ENCODE measurements at places on chromosomes 1 and 21.

- DNase-seq: no peak
Measured at GRCh38 chr1:181208083-181208482, 119.6 kb downstream of the IER5 start.

GRCh38 chr1:67564193-67564592 lies 120.8 kb upstream of the GADD45A start:
- no peak for DNase-seq

GRCh38 chr1:234608025-234608910 lies 1.7 kb downstream of the IRF2BP2 start:
- DNase-seq: peak; percentile 60

DNA sequence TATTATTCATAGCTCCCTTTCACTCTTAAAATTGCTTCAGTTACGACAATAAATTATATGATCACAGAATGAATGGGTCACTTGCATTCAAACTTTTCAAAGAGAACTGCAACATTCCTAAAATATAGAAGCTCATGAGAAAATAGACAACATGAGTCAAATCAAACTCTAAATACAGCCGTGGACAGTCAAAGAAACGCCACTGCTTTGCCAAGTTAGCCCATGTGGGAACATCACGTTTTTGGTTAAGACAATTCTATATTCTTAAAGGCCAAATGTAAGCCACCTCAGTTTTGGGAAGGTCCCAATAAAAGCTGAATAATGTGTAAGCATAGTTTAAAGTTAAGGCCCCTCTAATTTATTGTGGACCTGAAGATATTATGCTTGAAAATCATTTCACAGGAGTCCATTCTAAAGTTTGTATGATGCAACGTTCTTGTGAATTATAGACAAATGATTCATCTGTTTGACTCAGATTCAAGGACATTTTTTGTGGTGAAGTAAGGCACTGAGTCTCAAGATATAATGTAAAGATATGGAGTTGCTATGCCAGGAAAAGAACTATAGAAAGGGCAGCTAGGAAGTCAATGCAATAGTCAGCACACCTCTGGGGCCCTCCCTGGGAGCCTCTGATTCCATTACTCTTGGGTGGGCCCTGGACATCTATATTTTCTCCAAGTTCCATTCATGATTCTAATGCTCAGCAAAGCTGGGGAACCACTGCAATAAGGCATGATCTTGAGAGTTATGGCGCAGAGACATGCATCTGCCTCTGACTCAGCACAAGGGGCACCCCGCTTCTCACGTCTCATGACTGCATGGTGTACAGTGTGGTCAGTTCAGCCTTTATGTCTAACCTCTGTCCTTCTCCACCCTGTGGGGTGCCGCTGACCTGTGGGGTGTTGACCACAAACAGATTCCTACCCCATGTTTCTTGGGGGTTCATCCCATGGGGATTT lies 33.9 kb downstream of the ETS2 start:
- DNase-seq: no peak

- no peak for DNase-seq
Measured at GRCh38 chr1:208007938-208008342, 97.0 kb upstream of the CD34 start.

GRCh38 chr1:78792756-78793155 lies 143.1 kb downstream of the IFI44 start:
- DNase-seq: no peak

- DNase-seq: no peak
Measured at GRCh38 chr21:33948951-33949444, 33.4 kb upstream of the ATP5PO start.

DNA sequence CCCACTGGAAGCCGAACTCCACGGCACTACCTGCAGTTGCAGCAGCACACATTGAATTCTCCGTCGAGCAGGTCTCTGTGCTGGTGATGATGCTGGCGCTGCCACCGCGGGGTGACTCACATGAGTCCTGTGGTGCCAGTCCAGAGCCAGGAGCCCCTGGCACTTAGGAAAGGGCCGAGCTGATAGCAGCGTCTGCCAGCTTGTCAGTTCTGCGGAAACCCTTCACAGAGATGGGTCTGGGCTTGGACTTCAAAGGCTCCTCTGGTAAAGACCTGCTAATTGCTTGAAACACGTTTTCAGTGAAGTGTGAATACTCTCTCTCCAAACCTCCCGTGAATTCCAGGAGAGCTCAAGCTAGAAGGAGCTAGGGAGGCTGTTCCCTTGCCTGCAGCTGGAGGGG lies 92.2 kb downstream of the GRIK3 start:
- DNase-seq: no peak

DNA sequence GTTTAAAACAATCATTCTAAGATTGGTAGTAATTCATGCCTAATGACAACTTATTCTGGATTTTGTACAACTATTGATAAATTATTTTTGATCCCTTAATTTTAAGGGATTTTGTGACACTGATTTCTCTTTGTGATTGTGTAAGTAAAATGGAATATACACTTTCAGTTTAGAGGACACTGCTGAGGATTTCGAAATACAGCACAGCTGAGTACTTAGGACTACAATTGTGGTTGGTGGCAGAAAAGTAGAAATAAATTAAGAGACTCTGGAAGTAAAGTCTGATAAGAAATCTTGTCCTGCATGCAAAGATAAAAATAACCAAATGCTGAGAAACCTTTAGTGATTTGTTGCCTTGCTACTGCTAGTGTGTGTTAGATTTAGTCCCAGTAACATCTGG lies 40.0 kb downstream of the TYW3 start:
- no peak for DNase-seq

- DNase-seq: no peak
Measured at GRCh38 chr1:32611859-32612188, 38.5 kb downstream of the ZBTB8OS start.

DNA sequence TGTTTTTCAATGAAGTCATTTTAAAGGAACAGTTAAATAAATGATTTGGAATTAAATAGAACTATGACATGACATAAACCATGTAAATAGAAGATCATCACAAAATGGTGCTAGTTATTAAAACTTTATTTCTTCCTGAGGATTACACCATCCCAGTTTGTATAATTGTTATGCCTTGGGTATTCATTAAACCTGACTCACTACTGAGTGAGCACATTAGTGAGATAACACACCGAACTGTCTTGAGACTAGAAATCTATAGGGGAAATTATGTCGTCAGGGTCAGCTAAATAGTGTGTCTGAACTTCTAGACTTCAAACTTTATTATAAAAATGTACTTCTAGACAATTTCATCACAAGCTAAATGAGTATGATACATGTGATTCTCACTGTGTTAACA lies 189.4 kb downstream of the NCAM2 start:
- no peak for DNase-seq

GRCh38 chr1:184110272-184111204 lies 59.0 kb downstream of the TSEN15 start:
- DNase-seq: no peak

GRCh38 chr1:59136541-59137275 lies 160.2 kb upstream of the FGGY start:
- no peak for DNase-seq

DNA sequence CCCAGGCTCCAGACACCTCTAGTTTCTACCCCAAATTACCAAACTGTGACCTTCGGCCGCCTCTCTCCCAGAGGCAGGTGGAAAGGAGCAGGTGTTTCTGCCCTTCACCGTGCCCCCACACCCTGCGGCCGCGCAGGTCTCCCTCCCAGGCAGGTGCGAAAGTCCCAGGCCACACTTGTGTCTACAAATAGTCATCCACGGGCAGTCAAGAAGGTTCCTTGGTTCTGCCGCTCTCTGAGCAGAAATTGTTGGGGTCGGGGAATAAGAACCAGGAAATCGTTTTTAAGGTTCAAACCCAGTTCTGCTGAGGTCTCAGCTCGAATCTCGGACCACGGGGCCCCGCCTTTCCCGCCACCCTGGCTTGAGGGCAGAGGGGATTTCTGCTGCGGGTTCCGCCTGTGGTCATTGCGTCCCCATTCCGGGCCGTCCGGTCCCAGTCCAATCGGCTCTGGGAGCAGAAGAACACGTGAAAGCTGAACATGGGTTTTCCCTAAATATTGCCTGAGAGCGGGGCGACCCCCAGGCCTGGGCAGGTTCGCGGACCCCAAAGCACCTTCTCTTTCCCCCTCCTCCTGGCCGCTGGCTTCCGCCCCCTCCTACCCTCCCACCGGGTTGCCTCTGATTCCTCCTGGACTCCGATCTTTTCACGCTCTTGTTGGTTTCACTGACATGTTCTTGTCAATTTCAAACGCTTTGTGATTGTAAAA lies 1.2 kb upstream of the ATF3 start:
- no peak for DNase-seq

- DNase-seq: no peak
Measured at GRCh38 chr1:225937048-225937968, 3.7 kb downstream of the LEFTY2 start.

- DNase-seq: no peak
Measured at GRCh38 chr1:205438213-205439158, 16.6 kb upstream of the LEMD1 start.

- no peak for DNase-seq
Measured at GRCh38 chr21:23217597-23217996, 2219.4 kb downstream of the NCAM2 start.

DNA sequence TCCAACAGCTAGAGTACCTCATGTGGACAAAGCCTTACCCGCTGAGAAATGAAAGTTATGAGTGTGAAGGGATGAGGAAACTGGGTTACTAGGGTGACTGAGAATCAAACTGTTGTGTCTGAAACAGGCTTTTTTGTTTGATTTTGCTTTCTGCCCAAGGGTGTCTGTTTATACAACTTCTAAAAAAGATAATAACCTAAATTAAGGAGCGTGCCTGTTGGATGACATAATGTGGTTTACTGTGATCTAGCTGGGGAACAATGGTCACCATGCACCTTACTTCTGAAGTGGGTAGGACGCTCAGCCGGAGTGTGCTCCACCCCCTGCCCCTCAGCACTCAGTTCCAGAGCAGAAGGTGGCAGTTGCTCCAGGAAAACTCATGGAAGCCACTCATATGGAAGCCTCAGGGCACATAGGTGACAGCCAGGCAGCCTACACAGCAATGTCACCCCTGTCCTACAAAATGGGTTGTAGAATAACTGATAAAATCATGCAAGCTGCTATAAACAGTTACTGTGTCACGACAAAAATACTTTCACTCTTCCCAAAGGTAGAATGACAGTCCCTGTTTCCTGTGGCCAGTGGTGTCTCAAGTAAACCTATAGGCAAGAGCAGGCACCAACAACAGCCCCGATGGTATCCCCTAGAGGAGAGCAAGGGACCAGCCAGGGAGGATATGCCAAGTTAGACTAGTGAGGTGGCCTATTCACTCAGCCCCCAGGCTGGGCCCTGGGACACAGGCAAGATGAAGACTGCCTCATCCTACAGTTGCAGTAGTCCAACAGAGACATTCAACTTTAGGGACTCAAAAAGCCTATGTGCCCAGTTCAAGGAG lies 29.3 kb downstream of the SIPA1L2 start:
- no peak for DNase-seq

- DNase-seq: no peak
Measured at GRCh38 chr1:159054427-159054826, 22.1 kb downstream of the AIM2 start.

DNA sequence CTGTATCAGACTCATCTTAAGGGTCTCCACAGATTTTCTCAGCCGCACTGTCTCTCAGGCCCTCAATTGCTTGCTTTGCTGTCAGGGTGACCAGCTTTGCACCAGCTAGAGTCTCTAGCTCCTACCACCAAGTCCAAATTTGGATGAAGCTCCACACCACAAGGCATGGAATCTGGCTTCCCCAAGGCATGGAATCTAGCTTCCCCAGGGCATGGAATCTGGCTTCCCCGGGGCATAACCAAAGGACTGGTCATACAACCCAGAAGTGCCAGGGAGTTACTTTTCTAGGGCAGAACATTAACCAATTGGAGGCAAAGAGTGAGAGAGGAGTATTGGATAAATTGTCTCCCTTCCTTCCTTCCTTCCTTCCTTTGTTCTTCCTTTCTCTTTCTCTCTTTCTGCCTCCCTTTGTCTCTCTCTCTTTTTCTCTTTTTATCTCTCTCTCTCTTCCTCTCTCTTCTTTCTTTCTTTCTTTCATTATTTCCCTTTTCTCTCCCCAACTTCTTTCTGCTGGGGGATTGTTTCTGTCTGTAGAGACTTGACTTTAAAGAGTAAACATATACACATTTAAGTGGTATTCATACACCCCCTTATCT lies 76.9 kb upstream of the HAO2 start:
- no peak for DNase-seq

DNA sequence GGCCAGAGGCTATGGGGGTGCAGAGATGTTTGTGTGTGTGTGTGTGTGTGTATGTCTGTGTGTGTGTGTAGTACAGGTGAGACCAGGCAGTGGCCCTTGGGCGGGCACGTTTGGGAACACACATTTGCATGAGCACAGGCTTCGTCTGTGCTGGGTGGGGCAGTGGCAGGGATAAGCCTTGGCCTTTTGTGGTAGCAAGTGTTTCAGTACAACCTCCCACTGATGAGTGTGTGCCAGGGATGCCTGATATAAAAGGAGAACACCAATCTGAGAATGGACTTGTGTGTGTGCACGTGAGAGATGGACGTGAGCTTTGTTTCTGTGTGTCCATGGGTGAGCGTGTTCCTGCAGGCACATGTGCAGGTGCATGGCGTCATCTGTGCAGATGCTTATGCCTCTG lies 3.0 kb downstream of the NTRK1 start:
- DNase-seq: no peak

DNA sequence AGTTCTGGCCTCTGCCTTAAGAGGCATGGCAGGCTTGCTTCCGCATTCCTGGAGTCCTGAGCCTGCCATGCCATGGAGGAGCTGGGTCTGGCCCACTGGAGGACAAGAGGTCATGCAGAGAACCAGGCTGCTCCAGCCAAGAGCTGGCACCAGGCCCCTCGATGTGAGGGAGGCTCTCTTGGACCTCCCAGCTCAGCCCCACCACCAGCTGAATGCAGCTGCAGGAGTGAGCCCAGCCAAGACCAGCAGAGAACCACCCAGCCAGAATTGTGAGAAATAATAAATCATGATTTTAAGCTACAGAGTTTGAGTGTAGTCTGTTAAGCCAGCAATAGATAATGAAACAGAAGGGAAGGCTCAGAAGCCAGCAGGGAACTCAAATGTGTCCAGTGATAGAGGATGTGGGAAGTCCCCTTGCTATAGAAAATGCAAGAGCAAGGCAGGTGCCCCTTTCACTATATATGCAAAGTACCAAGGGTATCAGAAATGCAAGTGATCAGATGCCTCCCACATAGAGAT lies 118.4 kb downstream of the HIVEP3 start:
- DNase-seq: no peak

- no peak for DNase-seq
Measured at GRCh38 chr1:59952065-59952464, 25.5 kb upstream of the CYP2J2 start.

- no peak for DNase-seq
Measured at GRCh38 chr1:150765296-150765976, at the start of gene CTSS. Gene CTSS (minus strand): TSS chr1:150765778. CDS start chr1:150764763, 1,015 bp downstream.

DNA sequence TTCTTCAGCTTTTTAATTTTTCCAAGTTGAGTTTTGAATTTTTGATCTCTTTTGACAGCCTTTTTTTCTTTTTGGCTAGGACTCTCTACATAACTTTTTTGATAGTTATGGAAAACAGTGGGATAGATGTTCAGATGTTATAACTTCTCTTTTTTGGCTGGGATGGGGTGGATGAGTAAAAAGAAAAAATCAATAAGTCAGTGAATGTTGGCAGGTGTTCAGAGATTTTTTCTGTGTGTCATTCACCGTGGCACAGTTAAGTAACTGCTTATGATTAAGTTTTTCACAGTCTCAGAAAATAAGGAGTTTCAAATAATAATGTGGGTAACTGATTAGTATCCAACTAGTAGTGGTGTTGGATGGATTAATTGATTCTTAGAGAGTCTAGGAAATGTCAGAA lies 24.0 kb downstream of the HS2ST1 start:
- DNase-seq: no peak
